CD4-positive, alpha-beta T cell (primary cell): ENCODE measurements at places on chromosomes 2 and 18.

DNA sequence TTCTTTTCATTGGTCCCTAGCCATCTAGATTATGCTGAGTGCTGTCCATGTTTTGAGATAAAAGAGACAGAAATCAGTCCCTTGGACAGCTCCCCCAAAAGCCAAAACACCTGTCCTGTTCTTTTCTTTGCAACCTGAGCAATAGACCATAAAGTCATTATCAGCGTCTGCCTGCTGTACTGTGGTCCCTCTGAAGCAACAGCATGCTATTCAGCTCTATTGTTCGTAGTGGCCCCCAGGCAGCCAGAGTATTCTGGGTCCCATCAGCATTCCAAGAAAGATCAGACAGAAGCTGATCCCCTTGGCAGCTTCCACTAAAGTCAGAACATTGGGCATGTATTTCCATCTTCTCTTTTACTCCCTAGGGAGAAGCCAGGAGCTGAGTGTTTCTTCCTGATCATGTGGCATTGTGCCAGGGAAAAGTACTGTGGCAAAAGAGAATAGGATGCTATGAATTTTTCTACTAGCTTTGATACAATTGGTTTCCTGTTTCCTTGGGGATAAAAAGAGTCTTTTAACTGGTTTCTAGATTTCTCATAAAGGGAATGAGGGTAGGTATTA is 33.6 kb upstream of the ZSWIM2 start:
- no peak overlapping the region for H3K4me3 ChIP-seq
- DNase-seq, result no peak
- H3K27me3 ChIP-seq, result no peaks in the 10 kb centered on the region
- no peaks in the 10 kb centered on the region for H3K36me3 ChIP-seq

- H3K27me3 ChIP-seq, result no peaks in the 10 kb centered on the region
- H3K4me1 ChIP-seq, result peaks cover 34% of the 10 kb centered on the region
- H3K27ac ChIP-seq, result no peak overlapping the region
- H3K4me3 ChIP-seq, result no peak overlapping the region
- DNase-seq, result no peak
Observed at GRCh38 chr2:101802329-101802728, 104.8 kb downstream of the MAP4K4 start.

DNA sequence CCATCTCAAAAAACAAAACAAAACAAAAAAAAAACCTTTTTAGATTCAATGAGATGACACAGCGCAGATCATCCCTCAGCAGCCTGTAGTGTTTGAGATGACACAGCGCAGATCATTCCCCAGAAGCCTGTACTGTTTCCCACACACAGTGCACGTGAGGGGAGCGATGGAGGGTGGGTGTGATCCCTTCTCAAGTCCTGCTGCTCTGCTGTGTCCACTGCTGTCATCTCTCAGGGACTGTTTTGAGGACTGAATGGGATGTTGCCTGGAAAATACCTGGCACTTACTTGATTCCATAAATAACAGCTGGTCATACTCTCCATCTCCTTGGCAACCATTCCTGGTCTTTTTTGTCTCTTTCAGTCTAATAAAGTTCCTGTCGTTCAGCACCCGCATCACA is 25.7 kb downstream of the TGOLN2 start:
- no peak overlapping the region for H3K4me3 ChIP-seq
- no peak for DNase-seq
- H3K27me3 ChIP-seq, result no peaks in the 10 kb centered on the region
- peaks cover 16% of the 10 kb centered on the region for H3K4me1 ChIP-seq
- H3K27ac ChIP-seq, result no peak overlapping the region

DNA sequence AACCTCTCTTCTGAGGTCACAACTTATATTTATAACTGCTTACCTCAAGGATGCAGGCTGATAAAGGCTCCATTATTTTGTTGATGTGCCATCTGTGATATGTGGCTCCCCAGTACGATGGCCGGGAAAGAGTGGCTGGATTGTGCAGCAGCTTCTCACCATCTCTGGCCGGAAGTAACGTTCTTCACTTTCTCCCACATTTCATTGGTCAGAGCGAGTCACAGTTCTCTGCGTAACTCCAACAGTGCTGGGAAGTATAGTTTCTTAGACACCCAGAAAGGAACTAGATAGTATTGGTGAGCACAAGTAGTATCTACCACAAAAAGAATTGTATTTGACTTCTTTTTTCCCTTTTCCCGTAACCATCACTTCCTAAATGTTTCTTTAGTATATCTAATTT is 28.7 kb downstream of the ZSWIM2 start:
- no peak for DNase-seq
- H3K27ac ChIP-seq, result no peak overlapping the region
- no peak overlapping the region for H3K4me3 ChIP-seq
